Amniotic stem cell (primary cell): ENCODE measurements at places on chromosomes 13 and 19.

DNA sequence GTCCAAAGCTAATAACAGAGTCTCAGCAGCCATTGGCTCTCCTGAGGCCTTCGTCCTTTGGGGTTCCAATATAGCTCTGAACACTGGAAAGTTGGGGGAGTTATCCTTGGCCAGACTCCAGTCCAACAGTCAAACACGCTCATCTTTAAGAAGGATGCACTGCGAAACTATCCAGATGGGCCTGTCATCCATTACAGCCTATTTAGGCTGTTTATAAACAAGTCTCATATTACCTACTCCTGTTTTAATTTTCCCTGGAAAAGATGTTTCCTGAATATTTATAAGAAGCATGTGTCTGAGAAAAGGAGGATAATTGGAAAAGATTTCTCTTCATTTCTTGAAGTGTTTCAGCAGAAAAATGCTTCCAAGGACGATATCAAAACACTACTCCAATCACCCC lies 170.7 kb downstream of the DCT start:
- no peak for DNase-seq

- DNase-seq, result no peak
These were observed 883 bp downstream of the ZNF441 start for GRCh38 chr19:11767633-11768133.

DNA sequence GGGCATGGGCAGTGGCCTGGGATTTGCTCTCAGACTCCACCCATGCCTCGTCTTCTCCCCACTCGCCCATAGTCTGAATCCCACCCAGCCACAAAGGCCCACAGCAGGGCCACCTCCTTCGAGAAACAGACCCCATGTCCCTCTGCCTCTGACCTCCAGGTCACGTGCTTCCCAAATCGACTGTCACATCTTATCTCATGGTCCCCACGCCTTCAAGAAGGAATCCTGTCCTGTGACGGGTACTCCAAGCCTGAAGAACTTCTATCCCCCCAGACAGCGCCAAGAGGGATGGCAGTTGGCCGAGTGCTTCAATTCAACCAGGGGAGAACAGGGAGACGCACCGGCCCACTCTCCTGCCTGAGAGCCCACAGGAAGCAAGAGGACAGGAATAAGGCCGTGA lies 16.5 kb downstream of the MLLT1 start:
- DNase-seq, result no peak

DNA sequence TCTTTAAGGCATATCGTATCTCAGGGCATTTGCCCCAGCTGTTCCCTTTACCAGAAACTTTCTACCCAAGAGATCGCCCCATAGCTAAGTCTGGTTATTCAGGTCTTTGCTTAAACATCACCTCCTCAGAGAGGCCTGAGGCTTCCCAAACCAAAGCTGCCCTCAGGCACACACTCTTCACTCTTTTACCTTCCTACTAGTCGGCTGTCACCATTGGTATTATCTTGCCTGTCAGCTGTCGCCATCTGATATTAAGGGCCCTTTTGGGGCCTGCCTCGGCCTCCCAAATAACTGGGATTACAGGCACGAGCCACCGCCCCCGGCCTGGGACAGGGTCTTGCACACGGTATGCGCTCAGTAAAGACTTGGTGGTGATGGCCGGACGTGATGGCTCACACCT lies 1.0 kb downstream of the GADD45GIP1 start:
- DNase-seq, result no peak

GRCh38 chr13:110070046-110070445 lies 236.9 kb downstream of the COL4A1 start:
- DNase-seq, result no peak

DNA sequence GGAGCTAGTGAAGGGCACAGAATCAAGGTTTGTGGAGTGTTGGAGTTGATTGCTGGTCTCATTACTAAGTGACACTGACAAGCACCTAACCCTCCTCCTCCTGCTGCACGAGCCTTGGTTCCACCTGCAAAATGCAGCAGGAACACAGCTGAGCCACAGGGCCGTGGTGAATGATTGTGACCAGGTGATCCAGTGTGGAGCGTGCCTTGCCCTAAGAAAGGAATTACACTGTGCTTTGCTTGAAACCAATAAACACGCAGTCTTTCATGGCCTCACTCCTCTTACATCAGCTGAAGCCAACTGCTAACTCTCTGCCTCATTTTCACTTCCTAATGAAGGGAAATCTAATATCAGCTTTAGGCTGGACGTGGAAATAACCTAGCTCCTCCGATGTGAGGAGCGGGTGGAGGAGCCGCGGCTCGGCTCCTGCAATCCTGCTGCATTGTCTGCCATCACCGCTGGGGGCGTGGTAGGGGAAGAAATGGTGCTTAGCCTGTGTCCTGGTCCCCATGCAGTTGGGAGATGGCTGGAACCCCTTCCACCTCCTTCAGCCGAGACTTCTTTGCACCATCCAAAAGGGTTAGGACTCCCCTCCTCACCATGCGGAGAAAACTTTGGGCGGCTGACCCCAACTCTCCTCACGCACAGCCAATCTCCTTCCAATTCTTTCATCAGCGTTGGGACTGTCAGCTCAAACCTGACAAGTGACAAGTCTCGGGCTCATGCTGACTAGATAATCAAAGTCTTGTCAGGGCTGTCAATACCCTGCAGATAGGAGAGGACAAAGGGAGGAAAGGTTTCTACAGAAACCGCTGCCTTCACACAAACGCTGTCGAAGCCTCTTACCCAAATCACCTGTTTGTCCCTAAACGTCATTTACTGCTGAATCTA lies 427.9 kb downstream of the ZNF536 start:
- DNase-seq, result no peak

DNA sequence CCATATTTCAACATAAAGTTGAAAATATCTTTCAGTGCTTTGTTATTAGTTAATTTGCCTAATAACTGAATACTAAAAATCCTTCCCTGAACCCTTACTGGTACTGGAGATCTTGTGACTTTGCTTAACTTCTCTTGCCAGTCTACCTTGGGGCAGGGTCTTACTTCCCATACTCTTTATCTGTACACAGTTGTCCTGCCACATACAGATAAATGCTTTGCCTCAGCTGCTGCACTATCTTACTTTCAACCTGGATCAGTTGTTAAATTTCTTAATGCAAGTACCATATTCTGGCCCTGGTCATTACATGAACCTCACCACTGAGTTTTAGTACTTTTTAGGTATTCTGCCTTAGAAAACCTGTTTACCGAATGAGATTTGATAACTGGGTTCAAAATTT lies 107.6 kb downstream of the PIBF1 start:
- no peak for DNase-seq
